ENCODE measurements at places on chromosomes 3 and 15. TPM values are rescaled to one million over a fixed set of nuclear protein-coding genes. Genes with fewer than 3 reads are reported as not detected.
A peak's percentile ranks its signal among the peaks of the same experiment; 100 is the strongest.

DNA sequence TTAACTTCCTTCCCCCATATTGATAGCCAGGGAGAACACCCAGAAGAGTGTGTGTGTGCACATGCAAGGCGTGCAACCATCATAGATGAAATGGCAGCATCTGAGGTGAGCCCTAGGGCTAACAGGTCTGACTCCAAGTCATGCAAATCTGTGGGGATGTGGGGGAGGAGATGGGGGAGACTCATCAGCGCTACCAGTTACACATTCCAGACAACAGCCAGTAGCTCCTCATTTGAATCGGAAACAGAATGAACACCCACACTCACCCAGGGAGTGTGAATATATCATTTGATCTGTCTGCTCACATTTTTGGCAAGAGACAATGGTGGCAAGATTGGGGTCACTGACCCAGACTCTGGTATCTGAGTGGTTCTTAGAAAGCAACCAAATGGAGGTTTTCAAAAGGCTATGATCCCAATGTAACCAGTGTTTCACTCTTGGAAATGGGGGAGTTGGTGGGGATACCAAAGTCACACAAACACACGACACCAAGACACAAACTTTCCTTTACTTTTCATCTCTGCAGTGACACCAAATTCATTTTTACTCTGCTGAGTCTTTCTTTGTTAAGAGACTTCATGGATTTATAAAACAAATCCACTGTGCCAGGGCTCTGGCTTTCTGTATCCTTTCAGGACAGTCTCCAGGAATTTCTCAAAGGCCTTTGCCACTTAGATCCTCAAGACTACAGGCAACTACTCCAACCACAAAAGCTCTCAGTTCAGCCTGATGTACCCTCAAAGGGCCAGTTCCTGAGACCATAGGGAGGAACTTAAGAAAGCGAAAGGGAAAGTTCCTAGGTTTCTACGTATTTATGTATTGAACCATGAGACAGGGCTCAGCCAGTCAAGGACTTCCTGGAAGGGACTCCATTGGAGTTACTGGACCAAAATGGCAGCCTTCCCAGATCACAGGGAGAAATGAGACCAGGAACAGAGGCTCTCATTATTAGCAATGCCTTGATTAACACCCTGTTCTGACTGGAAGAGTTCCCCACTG lies 2.2 kb downstream of the CDCP1 start:
- no peak for DNase-seq

- peak; percentile 67 for DNase-seq
These were observed 56.4 kb downstream of the CRYGS start for GRCh38 chr3:186487819-186488218.

DNA sequence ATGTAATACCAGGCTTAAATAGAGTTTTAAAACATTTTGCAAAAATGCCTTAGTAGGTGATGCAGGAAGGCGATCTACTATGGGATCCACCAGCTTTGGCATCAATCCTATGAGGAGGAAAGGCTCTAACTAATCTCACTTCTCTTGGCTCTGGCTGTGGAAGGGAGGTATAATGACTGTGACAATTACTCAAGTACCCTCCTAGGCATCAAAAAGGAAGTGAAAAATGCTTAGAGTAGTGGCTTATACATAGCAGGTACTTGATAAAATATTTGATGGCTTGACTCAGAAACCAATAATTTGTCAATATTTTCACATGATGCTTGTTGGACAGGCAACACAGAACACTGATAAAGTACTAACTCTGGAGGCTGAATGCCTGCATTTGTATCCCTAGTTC lies 34.1 kb upstream of the SERPINI2 start:
- DNase-seq, result no peak

AEN gene
- total RNA-seq, result 40.7 TPM

CHRM5 gene
- not detected for total RNA-seq
